ENCODE measurements at places on chromosomes 2 and 18.

DNA sequence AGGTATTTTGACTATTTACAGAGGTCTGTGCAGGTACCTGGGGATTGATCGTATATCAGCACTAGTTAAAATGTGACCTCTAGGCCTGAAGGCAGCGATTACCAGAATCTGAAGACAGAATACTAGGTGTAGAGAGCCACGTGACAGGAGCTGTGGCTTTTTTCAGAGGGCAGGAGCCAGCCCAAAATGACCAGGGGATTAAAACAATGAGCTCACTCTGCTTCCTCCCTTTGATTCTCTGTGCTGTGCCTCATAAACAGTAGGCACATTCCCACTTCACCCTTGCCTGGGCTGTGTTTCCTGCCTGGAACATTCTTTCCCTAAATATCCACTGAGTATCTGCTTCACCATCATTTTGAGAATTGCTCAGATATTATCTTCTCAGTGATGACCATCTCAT, 15.2 kb downstream of the ITGAV start:
- DNase-seq = no peak

- DNase-seq = no peak
These were observed 146.4 kb downstream of the PTH2R start for GRCh38 chr2:208552943-208553342.

DNA sequence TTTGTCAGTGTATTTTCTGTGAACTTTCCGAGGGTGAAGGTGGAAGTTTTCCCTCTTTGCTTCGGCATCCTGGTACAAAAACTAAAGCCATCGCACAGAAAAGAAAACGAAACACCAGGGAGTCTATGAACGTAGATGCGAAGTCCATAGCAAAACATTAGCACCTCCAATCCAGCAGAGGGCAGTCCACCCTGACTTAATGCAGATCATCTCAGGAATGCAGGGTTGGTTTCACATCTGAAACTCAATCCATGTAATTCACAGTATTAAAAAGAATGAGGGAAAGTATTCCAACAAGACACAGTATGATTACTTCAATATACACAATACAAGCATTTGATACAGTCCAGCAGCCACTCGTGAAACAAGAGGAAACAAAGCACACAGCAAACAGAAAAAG, 70.8 kb downstream of the RTP5 start:
- no peak for DNase-seq

DNA sequence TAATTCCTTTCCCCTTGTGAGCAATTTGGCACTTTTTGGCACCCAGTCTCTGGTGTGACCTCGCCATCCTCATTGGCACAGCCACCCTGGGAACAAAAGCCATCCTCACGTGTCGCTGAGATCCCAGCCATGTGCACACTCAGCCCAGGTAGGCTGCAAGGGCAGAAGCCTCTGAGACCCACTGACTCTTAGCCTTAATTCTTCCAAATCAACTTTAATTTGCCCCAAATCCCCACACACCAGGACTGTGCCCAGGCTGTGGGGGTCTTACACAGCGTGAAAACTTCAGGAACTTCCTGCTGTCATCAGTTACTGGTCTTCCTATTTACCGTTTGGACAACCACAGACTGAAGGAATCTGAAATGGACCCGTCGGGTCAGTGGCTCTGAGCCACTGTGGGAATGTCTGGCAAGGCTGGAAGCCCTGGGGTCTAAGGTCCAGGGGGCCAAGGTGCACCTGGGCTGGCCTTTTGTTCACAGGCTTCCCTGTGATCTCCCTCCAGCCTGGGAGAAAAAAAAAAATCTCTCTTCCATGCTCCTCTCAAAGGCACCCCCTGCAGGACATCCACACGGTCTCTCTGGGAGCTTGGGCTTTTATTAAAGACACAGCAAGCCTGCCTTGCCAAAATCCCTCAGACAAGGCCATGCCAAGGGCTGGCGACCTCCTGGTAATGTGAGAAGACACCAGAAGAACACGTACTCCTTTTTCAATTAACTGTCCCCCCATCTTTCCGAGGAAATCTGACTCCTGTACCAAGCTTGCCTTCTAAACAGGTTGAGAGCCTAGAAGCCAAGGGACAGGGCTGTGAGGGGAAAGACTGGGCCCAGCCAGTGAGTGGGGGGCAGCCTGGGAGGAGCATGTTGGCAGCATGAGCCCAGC, 42.1 kb upstream of the LAPTM4A start:
- DNase-seq = no peak

GRCh38 chr2:31312898-31313297, 78.9 kb downstream of the EHD3 start:
- DNase-seq = no peak

GRCh38 chr2:18540872-18541271, 19.6 kb downstream of the RDH14 start:
- DNase-seq = no peak

DNA sequence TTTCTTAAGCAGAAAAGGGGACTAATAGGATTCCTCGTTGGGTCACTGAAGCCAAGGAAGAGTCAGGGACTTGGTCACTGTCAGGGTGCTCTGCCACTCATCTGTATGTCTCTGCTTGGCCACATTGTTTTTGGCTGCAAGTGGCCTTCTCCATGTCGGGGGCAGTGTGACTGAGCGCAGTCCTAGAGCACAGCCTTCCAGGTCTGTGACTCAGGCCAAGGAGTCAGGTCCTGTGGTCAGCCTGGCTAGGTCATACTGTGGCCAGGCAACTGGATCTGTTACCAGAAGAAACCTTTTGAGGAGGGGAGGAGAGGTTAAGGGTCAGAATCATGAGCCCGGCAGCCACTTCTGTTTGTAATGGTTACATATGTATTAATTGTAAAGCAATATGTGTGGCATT, 61.3 kb downstream of the GALNT1 start:
- DNase-seq = no peak

GRCh38 chr2:205744074-205744591, 61.8 kb downstream of the NRP2 start:
- no peak for DNase-seq

- DNase-seq = no peak
These were observed 30.8 kb downstream of the GRHL1 start for GRCh38 chr2:9982248-9982647.

DNA sequence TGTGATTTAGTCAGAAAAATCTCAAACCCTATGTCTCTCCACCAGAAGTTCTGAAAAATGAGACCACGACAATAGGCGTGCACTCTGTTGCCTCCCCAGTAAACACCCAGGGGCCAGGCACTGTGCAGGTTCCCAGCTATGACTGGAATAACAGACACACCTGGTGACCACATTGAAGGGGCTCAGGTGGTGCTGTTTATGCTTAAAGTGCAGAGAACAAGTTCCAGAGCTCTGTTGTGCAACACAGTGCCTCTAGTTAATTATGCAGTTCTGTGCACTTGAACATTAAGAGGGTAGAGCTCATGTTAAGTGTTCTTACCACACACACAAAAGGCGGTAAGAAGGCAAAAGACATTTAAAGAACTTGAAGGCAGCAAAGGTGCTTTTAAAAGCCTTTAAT, 52.6 kb upstream of the AFF3 start:
- no peak for DNase-seq

- DNase-seq = no peak
These were observed 97.3 kb upstream of the CHAC2 start for GRCh38 chr2:53670331-53670730.

DNA sequence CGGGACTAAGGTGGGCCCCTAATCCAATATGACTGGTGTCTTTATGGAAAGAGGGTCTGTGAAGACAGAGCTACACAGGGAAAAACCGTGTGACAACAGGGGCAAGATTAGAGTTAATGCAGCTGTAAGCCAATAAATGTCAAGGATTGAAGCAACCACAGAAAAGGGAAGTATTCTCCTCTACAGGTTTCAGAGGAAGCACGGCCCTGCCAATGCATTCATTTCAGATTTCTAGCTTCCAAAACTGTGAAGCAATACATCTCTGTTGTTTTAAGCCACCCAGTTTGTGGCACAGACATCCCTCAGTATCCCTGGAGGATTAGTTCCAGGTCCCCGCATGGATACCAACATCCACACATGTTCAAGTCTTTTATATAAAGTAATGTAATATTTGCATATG, 48.8 kb downstream of the SPP2 start:
- DNase-seq = no peak

GRCh38 chr18:7876354-7877104, 309.4 kb downstream of the PTPRM start:
- DNase-seq = no peak

DNA sequence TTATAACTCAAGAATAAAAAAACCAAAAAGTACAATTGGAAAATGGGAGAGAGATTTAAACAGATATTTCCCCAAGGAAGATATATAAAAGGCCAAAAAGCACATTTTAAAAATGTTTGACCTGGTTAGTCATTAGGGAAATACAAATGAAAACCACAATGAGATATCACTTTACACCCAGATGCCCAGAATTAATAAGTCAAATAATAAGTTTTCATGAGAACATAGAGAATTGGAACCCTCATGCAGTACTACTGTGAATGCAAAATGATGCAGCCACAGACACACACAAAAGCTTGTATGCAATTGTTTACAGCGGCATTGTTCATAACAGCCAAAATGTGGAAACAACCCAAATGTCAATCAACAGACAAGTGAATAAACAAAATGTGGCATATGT, 165.9 kb downstream of the ZNF385B start:
- no peak for DNase-seq

DNA sequence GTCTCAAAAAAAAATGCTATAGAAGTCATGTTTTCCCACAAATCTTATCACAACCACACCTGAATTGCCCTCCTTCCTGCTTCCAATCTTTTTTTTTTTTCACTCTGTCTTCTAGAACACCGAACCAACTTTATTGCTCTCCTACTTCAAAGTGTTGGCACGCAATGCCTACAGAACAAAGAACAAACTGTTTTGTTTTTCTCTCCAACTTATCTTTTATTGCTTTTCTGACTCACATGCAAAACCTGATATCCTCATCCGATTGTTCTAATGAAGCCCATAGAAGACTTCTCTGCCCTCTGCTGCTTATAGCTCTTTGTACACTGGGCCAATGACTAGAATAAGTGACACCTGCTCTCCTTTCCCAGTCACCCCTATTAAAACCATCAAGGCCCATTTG, 602.8 kb downstream of the EPHA4 start:
- DNase-seq = no peak

GRCh38 chr2:207718521-207718920, 7.1 kb downstream of the CCNYL1 start:
- DNase-seq = no peak

DNA sequence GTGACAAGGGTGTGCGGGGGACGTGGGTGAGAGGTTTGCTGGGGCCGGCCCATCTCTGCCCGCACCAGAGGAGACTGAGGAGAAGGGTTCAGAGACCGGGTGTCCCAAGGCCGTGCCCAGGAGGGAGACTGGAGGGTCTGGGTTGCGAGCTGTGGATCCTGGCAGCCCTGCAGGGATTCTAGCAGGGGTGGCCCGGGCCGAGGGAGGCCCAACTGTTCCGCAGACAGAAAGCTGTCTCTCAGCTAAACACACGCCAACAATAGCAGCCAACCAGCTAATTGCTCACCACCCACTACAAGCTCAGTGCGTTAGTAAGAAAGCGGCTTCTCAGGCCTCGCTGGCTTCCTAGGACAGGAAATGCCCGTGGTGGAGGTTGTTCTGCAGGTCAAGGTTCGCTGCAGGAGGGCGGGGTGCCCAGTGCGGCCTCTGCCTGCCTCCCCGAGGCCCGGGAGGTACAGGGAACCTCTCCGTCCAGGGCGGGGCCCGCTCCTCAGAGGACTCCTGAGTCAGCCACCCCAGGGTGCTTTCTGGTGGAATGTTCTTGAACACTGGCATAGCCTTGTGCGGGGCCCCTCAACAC, 282.0 kb upstream of the PXDN start:
- DNase-seq = no peak

GRCh38 chr18:51639541-51639940, 442.1 kb upstream of the MEX3C start:
- no peak for DNase-seq

GRCh38 chr2:69668598-69668997, 25.1 kb upstream of the AAK1 start:
- DNase-seq = no peak

- no peak for DNase-seq
These were observed 5.7 kb downstream of the ROCK1 start for GRCh38 chr18:21105936-21106335.

DNA sequence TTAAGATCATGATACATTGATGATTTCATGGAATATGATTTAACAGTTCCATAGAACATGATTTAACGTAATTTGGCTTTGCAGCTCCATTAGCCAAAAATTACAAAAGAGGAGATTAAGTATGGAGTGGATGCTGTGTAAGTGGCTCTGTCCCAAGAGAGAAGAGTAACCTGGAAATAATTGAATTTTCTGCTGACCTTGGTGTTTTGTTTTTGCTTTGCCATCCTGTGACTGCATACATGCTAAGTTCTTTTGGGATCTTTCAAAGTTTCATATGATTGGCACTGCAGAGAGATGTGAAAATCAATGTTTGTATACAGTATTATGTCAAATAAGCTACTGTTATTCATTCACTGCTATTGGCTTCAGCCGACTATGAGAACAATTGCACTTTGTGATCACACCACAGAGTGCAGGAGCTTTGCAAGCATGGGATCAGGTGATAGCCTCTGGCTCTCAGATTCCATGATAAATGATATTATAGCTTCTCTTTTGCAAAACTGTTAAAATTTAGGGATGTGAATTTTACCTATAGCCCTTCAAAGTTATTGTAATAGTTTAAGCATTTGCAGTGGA, 46.1 kb upstream of the TMEM87B start:
- no peak for DNase-seq

GRCh38 chr18:58562146-58562998, 66.5 kb downstream of the ALPK2 start:
- DNase-seq = no peak

- no peak for DNase-seq
These were observed 23.7 kb downstream of the ATOH8 start for GRCh38 chr2:85777441-85777861.

GRCh38 chr18:5620289-5620688, 76.5 kb upstream of the EPB41L3 start:
- DNase-seq = no peak

DNA sequence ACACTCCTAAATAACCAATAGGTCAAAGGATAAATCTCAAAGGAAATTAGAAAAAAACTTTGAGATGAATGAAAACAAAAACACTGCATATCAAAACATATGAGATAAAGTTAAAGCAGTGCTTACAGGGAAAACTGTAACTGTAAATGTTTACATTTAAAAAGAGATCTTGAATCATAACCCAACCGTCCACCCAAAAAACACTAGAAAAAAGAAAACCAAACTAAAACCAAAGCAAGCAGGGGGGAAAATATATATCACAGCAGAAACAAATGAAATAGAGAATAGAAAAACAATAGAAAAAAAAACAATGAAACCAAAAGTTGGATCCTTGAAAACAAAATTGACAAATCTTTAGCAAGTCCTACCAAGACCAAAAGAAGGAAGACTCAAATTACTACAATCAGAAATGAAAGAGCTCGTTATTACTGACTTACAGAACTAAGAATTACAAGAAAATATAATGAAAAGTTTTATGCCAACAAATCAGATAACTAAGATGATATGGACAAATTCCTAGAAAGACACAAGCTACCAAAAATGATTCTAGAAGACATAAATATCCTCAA, 65.6 kb downstream of the TLK1 start:
- DNase-seq = no peak

DNA sequence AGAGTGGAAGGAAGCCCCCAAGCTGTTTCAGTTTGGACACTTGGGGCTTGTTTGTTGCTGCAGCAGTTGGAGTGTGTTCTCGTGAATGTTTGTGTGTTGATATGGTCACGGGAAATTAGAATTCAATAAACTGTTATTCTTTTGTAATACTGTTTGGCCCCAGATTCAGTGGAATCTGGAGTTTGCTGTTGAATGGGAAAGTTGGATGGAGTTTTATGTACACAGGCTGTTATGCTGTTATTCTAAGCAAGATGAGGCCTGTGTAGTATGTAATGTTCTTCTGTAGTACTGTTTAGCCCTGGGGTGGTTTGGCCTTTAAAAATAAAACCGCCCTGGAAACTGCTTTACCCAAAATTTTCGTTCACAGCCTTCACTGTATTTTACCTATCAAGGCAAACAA, 810.4 kb upstream of the HS6ST1 start:
- DNase-seq = no peak

All from activated CD4-positive, alpha-beta T cell treated with anti-CD3 and anti-CD28 coated beads for 1 hour (primary cell).